ENCODE measurements at places on chromosomes 1 and 21.

DNA sequence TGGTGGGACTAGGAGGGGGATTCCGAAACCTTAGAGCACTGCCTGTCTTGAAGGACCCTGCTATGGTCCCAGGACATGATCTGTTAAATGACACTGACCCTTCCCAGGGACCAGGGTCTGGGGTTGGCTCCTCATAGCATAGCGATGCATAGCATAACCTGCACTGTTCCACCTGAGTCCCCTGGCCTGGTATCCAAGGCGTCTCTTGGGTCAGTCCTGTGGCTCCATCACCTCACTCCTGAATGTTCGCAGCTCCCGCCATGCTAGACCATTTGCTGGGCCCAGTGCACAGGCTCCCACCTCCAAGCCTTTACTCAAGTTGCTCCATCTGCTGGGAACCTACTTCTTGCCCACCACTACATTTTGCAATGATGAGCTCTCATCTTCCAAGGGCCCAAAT lies 39.0 kb upstream of the MAGOH start:
- DNase-seq: no peak

GRCh38 chr1:34816778-34817177 lies 24.0 kb downstream of the GJA4 start:
- DNase-seq: no peak

DNA sequence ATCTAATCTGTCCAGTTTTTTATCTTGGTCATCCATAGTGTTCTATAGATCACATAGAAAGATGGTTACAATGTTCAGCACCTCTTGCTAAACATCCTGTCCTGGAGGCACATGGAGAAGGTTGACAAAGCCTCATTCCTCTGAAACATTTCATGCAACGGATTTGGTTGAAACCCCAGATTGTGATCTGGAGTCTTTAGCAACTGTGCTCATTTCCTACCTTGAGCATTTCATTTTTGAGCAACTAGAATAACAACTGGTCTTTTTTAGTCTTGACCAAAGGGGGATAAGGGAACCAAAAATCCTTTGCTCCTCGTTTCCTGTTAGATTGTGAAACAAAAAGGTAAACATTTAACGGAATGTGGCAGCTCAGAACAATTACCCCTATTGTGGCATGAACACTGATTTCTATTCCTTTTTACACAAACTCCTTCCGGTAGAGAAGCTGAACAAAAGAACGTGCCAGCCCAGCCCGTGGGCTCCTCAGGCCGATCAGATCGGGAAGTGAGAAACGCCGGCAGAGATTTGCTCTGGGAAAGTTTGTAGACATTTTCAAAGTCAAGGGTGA lies 94.7 kb upstream of the ERRFI1 start:
- DNase-seq: no peak

GRCh38 chr1:9448132-9449109 lies 90.8 kb upstream of the SLC25A33 start:
- no peak for DNase-seq

GRCh38 chr1:116628448-116628847 lies 39.1 kb downstream of the IGSF3 start:
- DNase-seq: no peak

DNA sequence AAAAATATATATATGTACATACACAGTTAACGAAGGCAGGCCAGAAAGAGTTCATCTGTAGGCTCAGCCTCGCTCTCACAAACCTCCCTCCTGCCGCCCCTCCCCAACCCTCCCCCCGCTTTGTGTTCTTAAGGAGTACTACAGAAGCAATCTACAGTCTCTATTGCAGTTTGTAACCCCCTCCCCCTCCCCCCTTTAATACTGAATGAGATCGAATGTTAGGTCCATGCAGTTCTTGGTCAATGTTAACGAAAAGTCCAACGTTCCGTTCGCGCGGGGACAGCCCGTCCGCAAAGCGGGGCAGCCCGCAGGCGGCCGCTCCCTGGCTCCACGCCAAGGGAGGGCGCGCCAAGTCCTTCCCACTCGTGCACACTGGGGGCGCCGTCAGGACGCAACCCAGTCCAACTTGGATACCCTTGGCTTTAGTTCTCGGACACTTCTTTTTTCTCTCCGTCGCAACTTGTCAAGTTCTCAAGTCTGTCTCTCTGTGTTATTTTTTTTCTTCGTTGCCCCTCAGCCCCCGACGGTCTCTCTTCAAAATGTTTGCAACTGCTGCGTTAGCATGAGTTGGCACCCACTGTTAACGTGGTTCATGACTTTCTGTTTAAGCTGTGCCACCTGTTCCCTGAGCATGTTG lies 2.2 kb downstream of the JUN start:
- DNase-seq: peak; percentile 33

- DNase-seq: no peak
Measured at GRCh38 chr1:212677136-212677535, 22.5 kb downstream of the BATF3 start.

GRCh38 chr1:14788080-14788479 lies 189.6 kb downstream of the KAZN start:
- DNase-seq: no peak

DNA sequence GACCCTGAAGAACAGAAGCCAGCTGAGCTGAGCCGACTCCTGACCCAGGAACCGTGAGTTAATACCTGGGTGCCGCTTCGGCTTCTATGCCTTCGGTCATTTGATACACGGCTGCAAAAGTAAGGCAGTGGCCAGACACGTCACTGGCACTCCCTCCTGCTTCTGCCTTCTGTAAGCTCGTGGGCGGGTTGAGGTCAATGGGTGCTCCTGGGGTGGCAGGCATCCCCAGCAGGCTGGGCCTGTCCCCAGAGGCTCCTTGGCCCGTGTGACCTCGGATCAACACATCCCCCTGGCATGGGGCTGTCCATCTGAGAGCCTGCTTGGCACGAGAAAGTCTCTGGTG lies 35.7 kb upstream of the COL6A1 start:
- no peak for DNase-seq

GRCh38 chr1:75985827-75986226 lies 53.6 kb upstream of the ASB17 start:
- DNase-seq: no peak

GRCh38 chr21:45450423-45451090 lies 45.6 kb downstream of the COL18A1 start:
- no peak for DNase-seq

All from activated T-helper 1 cell treated with anti-CD3 and anti-CD28 coated beads, Interleukin-2, amount 50 U/mL, for 16 hours (primary cell).